ENCODE measurements at places on chromosomes 1 and 21.

DNA sequence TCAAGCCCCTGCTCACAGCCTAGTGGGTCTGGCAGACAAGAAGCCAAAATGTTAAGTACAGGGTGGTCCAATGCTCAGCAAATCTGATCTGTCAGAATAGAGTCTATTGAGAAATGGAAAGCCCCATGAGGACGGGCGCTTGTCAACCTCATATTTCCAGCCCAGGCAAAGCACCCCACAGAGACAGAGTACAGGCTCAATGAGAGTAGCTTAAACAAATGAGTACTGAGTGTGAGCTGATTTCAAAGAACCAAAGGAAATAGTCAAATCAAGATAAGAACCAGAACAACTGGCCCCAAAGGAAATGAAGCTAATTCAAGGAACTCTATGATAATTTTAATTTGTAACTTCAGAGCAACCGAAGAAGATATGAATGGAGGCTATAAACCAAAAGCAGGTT, 44.6 kb upstream of the SLC30A1 start:
- no peak for DNase-seq

DNA sequence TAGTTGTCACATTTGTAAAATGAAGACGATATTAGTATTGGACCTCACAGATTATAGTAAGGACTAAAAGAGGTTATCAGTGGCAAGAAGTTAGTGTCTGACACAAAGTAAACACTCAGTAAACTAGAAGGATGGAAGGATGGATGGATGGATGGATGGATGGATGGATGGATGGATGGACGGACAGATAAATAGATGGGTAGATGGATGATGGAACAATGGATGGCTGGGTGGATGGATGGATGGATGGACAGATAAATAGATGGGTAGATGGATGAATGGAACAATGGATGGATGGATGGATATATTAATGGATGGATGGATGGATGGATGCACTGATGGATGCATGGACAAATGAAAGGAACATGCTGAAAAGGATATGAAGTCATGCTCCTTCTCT, 22.3 kb upstream of the KAZN start:
- DNase-seq, result no peak

- DNase-seq, result no peak
These were observed 38.0 kb upstream of the ATP1A1 start for GRCh38 chr1:116334868-116335635.

- no peak for DNase-seq
These were observed 9.0 kb downstream of the CTSK start for GRCh38 chr1:150799089-150799488.

DNA sequence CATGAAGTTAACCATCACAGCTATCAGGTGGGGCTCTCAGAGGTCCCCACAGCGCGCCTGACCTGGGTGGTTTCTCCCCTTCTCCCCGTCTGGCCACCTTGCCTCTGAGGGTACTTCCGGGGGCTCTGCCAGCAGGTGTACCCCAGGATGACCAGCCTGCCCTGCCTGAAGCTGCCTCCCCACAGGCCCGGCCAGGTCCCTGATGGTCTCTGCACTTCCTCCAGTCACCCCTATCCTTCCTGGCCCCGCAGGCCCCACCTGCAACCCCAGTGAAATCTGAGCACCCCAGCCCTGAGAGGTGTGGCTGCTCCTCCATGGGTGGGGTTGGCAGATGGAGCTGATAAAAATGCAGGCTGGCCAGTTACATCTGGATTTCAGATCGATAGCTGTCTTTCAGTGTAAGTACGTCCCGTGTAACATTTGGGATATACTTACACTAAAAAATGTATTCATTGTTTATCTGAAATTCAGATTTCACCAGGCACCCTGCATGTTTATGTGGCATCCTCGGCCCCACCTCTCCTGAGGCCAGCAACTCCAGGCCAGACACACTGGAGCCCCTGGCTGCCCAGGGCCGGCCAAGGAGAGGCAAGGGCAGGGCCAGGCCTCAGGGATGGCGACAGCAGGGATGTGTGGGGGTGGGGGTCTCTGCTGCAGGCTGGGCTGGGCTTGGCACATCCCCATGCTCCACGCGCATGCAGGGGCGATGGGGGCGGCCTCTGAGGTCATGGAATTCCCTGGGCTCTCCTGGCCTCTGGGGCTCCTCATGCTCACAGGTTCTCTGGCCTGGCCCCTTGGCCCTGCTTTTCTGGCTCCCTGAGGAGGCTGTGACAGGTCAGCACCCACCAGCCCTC, 25.1 kb downstream of the LRRC3 start:
- no peak for DNase-seq

- no peak for DNase-seq
These were observed 183.0 kb downstream of the HIVEP3 start for GRCh38 chr1:41735631-41736260.

Data from NCI-H2081 (cell line).